Endodermal cell (in vitro differentiated cells): ENCODE measurements at places on chromosomes 11 and 22. TPM values are rescaled to one million over a fixed set of nuclear protein-coding genes. Genes with fewer than 3 reads are reported as not detected.

Gene CARD16
- not detected in 3 replicates for total RNA-seq

Gene OR52A1
- total RNA-seq: 2.5 to 4.0 TPM (median 3.4 TPM) in 3 replicates

Gene ZNF280A
- total RNA-seq: 0.55 and 1.2 TPM in 2 replicates

Gene ZNF408
- 15.5 to 18.9 TPM (median 16.3 TPM) in 3 replicates for total RNA-seq

Gene OR5F1
- total RNA-seq: not detected in 2 replicates

Gene ZP1
- total RNA-seq: not detected in 2 replicates

Gene PHETA2
- total RNA-seq: 8.0 and 8.1 TPM in 2 replicates

- no peak for DNase-seq
Observed at GRCh38 chr11:773425-773824, 3.9 kb downstream of the GATD1 start.

DNA sequence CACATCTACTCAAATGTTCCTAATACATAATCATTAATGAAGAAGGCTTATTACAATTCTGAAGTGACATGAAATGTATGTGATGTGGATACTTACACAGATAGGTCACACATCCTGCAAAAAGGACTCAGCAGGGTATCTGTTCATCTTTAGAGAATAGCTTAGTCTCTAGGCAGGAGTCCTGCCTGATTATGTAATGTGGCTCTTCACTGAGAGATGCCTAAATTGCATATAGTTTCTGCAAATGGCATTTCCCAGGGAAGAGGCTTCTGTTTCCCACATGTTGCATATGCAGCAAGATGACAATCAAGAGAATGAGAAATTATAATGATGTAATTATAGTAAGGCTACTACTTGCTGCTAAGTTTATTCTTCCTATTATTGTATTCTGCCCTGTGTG lies 58.8 kb upstream of the SLC36A4 start:
- no peak for DNase-seq
